Activated naive CD4-positive, alpha-beta T cell treated with anti-CD3 and anti-CD28 coated beads, Interleukin-2, amount 10 ng/mL, durations not matched to agents 7 days and 5 days (primary cell): ENCODE measurements at places on chromosomes 12 and 14.

GRCh38 chr14:97410667-97411620 is 613.8 kb downstream of the VRK1 start:
- DNase-seq = no peak

DNA sequence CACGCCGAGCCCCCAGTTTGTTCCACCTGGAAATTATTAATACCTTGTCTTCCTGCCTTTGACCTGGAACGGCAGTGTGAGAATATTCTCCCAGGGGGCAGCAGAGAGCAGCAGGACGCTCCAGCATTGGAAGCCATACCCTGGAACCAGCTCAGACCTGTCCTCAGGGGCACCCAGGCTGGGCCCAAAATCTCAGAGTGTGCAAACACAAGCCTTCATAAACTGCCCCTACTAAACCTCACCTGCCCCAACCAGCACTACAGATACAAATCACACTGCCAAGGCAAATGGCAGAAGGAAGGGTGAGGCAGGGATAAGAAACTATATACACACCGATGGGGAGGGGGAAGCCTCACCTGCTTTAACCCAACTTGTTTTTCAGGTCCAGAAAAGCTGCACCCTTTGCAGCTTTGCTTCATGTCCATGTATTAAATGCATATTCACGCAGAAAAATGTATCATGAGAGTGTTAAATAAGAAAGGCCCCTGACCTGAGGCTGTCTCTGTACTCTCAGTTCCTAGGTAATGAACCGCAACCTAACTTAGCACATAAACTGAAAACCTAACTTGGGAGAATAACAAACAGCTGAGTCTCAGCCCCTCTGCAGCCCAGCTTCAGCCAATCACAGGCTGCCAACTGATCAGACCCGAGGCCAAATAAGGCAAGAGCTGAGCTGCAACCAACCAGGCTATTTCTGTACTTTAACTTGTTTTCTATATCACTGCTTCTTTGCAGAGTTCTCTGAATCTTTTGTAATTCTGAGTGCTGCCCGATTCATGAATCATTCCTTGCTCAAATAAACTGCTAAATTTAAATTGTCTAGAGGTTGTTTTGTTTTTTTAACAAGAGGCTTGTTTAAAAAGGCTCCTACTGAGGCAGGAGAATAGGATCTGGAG is 130.1 kb downstream of the SPTSSA start:
- peak; percentile 70 for DNase-seq

GRCh38 chr14:95763875-95764274 is 50.0 kb upstream of the TCL1A start:
- no peak for DNase-seq

DNA sequence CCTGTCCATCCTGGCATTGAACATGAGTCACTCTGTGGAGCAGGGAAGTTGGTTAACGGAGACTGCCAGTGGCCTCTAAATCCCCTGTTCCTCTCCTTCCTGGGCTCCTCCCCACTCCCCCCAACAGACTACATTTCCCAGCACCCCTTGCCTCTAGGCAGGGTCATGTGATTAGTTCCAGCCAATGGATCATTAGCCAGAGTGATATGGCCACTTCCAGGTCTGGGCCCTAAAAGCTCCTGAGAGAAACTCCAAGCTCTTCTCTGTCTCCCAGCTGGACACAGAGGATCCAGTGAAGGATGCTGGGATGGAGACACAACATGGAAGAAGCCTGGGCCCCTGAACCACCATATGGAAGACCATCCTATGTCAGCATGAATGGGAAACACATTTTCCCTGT is 54.4 kb upstream of the RFLNA start:
- no peak for DNase-seq

DNA sequence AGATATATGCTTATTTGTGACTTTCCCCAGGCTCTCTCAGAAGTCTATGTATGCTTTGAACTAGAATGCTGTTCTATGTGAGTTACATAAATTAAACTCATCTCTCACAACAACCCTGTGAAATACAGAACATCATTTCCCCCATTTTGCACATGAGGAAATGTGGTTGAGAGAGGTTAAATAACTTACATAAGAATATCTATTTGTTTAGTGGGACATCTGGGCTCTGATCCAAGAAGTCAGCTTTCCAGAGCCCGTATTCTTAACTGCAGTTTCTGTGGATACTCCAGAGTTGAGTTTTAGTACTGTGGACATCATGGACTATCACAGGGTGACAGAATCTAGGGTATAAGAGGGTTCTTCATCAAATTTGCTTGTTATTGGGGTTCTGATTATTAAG is 242.5 kb upstream of the ARHGAP5 start:
- no peak for DNase-seq

GRCh38 chr12:53930591-53931255 is 7.9 kb upstream of the HOXC13 start:
- no peak for DNase-seq

GRCh38 chr12:95549392-95550084 is 1.7 kb downstream of the USP44 start:
- DNase-seq = no peak

DNA sequence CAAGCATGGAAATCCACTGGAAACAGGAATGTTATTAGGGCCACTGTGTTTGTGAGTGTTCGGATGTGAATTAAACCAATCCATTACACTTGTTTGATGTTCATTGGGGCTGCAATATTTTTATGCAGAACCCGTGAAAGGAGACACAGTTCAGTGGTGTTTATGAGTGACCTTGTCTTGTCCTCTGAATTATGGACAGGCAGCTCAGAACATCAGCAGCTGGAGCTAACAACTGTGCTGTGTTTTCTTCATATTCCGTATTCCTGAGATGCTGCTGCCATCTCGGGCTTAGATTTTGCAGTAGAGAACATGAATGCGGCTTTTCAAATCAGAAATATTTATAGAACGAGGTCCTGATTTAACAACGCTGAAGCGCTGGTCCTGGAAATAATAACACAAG is 20.3 kb upstream of the CACNA1C start:
- DNase-seq = no peak

GRCh38 chr12:108457006-108457733 is 57.9 kb upstream of the FICD start:
- DNase-seq = no peak

DNA sequence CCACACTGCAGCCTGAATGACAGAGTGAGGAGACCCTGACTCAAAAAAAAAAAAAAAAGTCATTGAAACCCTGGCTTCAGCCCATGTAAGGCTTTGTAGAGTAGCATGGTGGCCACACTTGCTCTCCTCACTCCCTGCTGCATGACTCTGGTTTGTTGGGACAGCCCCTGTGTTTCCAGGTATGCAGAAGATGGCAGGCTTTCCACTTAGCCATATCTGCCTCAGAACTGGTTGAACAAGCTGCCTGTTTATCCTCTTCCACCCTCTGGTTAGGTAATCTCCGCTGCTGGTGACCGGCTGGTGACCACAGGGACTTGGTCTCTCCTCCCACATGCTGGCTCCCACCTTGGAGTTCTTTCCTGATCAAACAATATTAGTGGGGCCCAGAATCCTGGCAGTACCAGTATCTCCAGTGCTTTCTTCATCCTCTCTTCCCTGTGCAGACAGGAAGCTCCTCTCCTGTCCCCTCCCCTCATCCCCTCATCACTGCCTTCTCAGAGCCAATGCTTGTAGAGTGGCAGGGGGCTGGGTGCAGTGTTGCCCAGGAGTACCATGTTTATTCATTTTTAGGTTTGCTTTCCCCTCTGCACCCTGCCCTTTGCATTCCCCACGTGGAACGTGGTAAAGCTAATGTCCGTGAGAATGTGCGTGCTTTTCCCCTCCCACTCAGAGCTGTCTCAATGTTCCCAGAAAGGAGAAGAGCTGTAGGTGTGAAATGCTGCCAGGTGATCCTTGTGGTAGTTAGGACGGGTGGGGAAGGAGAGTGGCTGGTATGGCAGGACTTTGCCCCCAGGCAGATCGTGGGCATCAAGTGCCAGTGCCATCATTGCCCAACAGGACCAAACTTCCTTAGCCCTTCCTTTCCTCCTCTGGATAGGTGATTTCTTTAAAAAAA is 11.3 kb downstream of the ABHD12B start:
- no peak for DNase-seq

DNA sequence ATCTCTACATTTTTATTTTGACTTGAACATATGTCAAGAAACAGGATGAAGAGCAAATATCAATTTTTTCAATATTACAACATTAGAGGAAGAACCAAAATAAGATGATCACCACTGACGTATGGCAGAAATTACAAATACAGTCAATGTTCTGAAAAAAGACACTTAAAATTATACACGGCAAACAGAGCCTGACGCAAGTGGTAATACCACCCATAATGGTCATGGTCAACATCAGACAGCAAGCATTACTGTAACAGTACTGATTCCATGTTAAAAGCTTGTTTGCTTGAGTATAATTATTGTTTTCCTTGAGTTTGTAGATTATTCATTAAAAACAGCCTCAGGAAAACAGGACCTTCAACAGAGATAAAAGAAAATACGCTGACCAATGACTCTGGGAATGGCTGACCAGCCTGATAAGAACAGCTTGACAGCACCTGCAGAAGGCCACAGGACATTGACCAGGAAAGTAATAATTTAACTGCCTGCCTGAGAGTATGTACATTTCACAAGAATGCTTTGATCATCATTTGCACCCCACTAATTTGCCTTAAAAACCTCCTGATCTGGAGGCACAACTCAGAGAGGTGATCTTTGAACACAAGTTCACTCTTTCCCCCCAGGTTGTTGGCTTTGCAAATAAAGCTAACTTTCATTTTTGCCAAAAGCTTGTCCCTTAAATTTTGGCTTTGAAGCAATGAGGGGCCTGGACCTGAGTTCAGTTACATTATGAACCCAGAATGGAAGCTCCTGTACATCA is 187.3 kb downstream of the IPO8 start:
- no peak for DNase-seq

DNA sequence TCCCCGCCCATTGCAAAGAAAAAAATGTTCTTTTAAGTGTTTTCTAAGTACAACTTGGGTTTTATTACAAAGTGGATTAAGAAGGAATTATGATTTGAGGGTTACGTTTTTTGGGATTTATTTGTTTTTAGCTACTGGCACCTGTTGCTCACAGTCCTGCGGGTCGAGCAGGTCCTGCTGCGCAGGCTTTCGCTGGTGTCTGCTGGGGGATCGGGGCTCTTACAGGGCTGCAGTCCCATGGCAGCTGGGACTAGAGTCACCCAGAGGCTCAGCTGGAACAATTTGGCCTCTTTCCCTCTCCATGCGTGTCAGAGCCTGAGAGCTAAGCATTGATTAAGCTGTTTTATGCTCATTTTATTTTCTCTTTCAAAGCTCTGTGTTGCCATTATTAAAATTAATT is 55.6 kb upstream of the DYNC1H1 start:
- DNase-seq = no peak

GRCh38 chr14:72892103-72892878 is 1.6 kb downstream of the DPF3 start:
- DNase-seq = peak; percentile 59

- no peak for DNase-seq
These were observed 155.4 kb upstream of the PLEKHG7 start for GRCh38 chr12:92547420-92547819.

GRCh38 chr12:5977556-5977955 is 32.5 kb upstream of the ANO2 start:
- no peak for DNase-seq

DNA sequence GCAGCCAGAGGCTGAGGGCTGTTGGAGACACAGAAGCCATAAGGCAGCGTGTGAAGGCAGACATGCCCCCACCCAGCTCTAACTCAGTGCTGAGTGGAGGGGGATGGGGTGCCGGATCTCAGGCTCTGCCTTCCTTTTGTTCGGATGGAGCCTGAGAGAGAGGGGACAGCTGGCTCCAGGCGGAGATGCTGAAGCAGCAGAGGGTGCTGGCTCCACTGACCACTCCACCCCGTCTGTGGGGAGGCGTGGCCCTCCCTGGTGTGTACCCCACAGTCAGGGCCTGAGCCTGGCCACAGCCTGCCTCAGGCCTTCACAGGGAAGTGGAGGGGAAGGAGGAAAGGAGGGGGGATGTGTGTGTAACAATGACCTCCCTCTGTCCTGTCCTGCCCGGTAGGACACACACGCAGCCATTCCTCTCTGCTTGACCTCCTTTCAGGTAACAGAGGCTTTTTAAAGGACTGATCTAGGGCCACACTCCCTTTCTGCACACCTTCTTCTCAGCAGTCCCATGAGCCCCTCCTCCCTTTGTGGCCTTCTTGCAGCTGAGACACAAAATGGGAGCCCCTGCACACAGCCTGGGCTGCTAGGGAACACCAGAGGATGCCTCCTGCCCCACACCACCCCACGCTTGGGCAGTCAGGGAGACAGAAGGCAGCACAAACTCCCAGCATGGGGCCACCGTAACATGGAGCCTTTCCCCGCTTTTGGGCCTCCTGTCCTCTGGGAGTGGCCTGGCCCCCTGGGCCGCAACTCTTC is 9.6 kb upstream of the ENDOU start:
- DNase-seq = no peak

DNA sequence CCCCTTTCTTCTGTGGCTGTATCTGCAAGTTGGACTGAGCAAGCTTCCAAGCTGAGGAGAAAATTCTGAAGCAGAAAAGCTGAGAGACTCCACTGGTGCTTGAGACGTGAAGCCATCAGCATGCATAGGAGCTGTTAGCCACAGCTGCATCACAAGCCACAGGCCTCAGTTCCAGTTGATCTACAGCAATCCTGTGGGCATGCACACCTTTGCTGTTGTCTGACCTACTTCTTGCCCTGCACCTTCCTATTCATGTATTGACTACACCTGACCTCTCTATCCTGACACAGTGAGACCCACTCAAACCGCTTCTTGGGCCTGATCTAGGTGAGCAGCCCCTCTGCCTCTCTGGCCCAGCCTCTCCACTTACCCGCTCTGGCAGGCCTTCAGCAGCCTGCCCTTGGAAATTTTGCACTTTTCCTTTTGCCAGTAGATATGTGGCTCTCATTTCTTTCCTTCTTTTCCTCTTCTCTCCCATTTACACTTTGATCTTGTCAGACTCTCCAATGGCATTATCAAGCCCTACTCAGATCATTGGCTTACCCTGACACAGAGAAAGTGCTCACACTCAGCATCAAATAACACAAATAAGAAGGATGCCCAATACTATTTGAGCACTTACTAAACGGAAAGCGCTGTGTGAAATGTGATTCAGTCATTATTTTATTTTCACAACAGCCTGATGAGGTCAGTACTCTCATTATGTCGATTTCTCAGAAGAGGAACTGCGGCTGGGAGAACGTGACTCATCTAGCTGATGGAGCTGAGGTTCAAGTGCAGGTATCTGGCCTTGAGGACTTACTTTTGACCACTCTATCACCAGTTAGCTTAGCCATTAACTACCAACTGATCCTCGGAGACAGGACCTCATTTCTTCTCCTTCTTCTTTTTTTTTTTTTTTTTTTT is 21.9 kb upstream of the PTGR2 start:
- no peak for DNase-seq

GRCh38 chr12:5022465-5023061 is 21.1 kb upstream of the KCNA5 start:
- peak; percentile 50 for DNase-seq
